ENCODE measurements at places on chromosomes 7 and 10.
A peak's percentile ranks its signal among the peaks of the same experiment; 100 is the strongest.

DNA sequence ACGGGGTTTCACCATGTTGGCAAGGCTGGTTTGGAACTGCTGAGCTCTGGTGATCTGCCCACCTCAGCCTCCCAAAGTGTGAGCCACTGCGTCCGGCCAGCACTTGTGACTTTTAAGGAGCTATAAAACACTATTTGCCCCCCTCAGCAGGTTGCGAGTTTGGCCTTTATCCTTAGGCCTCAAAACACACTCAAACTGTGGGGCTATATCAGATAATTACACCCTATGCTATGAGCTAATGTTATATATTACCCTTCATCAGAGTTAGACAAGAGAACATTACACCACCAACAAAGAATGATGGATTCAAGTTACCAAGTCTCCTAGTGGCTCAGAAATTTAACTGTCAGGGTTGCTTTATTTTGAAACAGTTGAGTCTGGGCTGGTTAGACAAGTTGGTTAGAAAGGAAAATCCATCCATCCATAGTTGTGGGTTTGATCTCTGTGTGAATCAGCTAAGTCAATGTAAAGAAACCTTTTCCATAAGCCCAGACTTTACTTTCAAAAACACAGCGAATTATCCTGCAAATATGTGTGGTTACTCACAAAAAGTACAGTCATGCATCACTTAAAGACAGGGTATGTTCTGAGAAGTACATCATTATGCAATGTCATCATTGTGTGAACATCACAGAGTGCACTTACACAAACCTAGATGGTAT is 115.8 kb downstream of the SEMA3D start:
- DNase-seq: no peak

- no peak for DNase-seq
These were observed 7.4 kb downstream of the ZNF487 start for GRCh38 chr10:43444323-43444722.

GRCh38 chr7:143490717-143491306 is 13.1 kb downstream of the TAS2R41 start:
- DNase-seq: peak; percentile 66

GRCh38 chr7:98365863-98366561 is 34.9 kb downstream of the BAIAP2L1 start:
- DNase-seq: no peak

- no peak for DNase-seq
These were observed 28.7 kb downstream of the GHRHR start for GRCh38 chr7:30992414-30992813.

- no peak for DNase-seq
These were observed 312.0 kb upstream of the FZD1 start for GRCh38 chr7:90951986-90952954.

GRCh38 chr7:37109016-37109683 is 339.5 kb downstream of the ELMO1 start:
- no peak for DNase-seq

Measured in inflammatory macrophage (primary cell).